ENCODE measurements at places on chromosomes 2 and 18.

GRCh38 chr2:21183726-21184125 lies 60.0 kb downstream of the TDRD15 start:
- no peak for DNase-seq

DNA sequence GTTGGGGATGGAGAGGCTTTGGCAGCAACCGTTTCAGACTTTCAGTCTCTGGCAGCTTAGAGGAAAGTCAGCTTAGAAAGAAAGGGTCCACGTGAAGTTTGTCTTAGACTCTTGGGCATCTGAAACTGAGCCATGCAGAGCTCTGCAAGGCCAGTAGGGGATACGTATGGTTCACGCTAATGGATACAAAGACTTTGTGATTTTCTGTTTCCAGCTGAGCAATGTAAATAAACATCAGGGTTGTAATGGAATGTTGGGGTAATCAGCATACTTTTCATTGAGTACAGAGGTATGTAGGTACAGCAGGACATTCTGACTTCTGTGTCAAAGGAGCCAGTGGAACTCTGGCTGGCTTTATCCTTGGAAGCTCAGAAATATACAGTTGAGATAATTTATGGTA lies 31.0 kb downstream of the RALB start:
- no peak for DNase-seq

- DNase-seq, result no peak
Observed at GRCh38 chr18:6751222-6751621, 21.7 kb downstream of the ARHGAP28 start.

- no peak for DNase-seq
Observed at GRCh38 chr18:45413180-45413836, 202.0 kb upstream of the SLC14A2 start.

DNA sequence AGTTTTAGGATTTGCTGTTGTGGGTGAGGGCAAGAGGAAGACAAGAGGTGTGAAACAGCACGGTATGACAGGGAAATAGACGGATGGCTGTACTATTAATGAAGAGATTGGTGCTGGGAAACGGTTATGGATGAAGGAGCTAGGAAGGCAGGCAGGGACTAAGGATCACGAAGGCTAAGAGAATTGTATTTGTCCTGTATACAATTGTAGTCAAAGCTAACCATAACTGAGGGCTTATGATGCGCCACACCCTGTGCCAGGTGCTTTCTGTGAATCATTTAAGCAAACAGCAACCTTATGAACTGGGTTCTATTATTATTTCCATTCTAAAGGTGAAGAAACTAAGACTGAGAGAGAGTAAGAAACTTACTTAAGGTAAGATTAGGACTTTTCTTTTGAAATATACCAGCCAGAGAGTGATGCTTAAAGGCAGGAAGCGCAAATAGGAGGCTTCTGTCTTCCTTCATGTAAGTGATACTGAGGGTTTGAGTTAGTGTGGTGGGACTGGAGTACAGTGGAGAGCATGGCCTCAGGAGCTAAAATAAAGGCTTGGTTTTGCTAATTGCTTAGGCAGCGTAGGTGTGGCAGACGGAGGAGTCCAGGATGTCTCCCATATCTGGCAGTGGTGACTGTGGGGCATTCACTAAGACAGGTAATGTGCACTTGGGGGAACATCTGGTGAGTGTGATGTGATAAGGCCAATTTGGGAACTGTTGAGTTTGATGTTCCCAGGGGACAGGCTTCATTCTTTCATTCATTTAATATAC lies 85.8 kb downstream of the PLEKHM3 start:
- no peak for DNase-seq

GRCh38 chr2:236597629-236598028 lies 28.0 kb downstream of the ACKR3 start:
- DNase-seq, result no peak

- no peak for DNase-seq
Observed at GRCh38 chr2:232942831-232943230, 70.2 kb downstream of the NGEF start.

- DNase-seq, result no peak
Observed at GRCh38 chr2:84102274-84102673, 356.8 kb downstream of the SUCLG1 start.

DNA sequence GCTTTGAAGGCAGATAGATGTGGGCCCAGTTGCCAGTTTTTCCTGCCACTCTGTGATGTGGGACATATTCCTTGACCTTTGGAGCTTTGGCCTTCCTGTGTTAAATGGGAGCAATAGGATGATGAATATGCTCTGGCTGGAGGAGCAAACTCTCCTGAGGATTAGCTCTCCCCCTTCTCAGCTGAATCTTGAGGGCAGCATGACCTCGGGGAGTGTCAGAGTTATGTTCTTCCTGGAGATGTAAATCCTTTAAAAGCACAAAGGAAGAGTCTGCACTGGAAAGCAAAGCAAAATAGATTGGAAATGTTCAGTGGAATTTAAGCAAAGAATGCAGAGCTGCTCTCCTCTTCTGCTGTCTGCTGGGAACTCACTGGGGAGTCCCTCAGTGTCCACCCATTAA lies 160.1 kb downstream of the ALK start:
- DNase-seq, result no peak

- DNase-seq, result no peak
Observed at GRCh38 chr2:203691149-203691548, 15.3 kb upstream of the CD28 start.

DNA sequence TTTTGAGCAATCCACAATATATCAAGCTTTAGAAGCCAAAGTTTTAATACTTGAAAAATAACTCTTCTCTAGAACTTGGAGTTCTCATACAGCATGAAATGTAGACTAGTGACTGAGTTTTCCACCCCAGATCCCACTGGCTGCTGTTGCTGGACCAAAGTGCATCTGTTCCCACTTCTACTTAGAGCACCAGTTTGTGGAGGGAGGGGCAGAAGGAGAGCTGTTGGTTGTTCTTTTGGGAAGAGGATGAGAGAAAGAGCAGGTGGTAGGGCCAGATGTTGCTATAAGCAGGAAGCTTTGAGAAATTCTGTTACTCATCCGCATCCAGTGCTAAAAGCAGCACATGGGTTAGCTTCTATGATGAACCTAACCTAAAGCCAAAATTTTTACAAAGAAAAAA lies 59.0 kb downstream of the MBD2 start:
- no peak for DNase-seq

GRCh38 chr2:133674433-133675331 lies 106.4 kb upstream of the NCKAP5 start:
- DNase-seq, result no peak

DNA sequence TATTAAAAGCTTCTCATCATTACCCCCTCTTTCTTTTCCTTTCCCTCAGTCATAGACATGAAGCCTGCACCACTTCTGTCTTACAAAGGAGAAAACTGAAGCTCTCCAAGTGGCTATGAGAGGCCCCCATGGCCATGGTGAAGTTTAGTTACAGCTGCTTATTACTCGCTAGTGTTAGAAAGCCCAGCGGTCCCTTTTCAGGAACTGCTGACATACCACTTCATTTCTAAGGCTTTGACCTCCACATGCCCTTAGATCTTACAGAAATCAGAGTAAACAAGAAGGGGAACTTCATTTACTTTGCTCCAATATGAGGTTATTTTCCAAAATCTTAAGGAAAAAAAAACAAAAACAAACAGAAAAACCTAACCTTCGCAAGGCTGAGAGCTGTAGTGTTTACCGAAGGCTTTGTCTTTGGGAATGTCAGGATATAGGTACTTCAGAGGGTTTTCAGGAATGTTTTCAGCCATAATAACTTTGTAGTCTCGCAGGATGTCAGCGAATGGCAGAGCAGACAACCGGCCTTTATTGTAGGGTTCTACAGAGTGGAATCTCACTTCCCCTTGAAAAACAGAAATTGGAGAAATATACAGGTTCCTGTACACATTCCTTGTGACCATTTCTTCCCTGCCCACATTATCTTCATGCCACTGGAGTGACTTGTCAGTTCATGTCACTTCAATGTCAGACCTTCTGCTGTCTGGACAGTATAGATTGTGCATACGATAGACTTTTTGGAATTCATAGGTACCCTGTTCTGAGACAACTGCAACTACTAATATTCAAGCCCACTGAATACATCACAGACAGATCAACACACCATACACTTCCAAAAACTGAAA lies 18.8 kb upstream of the STAT1 start:
- DNase-seq, result no peak

GRCh38 chr2:224405412-224405811 lies 3.5 kb upstream of the FAM124B start:
- DNase-seq, result no peak

GRCh38 chr2:172969609-172970008 lies 106.0 kb upstream of the MAP3K20 start:
- DNase-seq, result no peak

DNA sequence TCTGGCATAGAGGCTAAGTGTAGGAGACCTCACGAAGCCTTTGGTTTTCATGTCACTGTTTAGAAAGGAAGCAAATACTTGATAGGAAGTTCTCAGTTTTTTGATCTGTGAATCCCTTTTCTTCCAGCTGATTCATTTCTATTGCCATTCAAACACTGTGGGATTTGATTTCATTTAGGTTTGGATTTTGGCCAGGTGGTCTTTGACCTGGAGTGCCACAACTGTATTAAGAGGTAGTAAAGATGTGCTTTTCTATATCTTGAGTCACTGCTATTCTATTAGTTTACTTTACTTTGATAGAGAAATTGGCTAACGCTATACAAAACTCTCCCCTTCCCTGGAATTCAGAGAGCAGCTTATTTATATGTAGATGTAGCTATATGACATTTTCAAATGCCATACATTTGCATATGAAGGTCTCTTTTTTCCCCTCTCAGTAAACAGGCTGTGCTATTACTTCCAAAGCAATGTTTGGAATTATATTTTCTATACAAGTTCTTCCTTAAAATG lies 132.4 kb upstream of the CAVIN2 start:
- DNase-seq, result no peak

GRCh38 chr2:191252699-191253098 lies 7.5 kb downstream of the MYO1B start:
- no peak for DNase-seq

DNA sequence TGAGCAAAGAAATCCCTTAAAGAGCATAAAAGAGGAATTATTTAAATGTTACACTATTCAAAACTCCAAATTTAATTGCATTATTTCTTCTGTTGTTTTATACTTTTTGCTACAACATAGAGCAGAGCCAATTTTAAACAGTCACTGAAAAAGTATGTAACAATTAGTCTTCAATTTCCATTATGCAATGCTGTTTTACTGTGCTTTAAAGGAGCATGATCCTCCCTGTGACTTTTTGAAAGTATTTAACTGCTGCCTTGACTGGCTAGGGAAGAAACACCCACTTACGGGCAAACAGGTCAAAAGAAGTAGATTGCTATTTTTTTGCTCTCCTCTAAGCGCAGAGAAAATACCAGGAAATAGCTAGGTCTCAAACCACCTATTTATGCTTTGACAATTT lies 217.4 kb upstream of the GCFC2 start:
- no peak for DNase-seq

DNA sequence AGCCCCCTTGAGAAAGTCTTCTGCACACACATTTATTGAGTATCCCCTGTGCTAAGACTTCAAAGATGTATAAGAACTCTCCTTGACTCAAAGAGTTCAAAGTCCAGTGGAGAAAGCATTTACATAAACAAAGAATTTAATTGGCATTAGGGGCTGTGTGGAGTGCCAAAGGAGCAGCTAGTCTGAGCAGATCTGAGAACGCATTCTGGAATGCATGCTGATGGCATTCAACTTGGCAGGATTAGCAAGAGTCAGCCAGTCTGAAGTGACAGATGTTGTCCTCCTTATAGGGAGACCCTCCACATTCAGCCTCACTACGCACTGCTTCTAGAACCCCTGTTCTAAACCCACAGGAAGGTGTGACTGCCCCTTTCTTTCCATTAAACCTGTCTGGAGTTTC lies 191.5 kb downstream of the RAD51AP2 start:
- no peak for DNase-seq

- DNase-seq, result peak; percentile 16
Observed at GRCh38 chr2:53131416-53131815, 636.2 kb upstream of the CHAC2 start.

DNA sequence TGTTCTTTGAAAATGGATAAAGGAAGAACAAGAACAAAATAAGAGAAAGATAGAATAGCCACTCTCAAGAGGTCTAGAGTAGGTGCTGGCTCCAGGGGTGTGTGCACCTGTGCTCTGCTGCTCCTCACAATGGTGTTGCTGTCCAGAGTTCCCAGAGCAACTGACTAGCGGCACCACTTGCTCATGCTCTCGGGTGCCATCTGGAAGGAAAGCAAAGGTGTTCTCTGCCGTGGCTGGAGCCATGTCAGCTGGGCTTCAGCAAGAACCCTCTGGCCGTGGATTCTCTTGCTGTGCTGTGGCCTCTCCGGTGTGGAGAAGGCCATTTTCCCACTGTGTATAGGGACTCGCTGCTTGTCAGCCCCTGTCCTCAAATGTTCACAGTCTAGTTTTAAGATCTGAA lies 114.6 kb upstream of the TEX51 start:
- DNase-seq, result no peak

GRCh38 chr2:182404975-182405561 lies 21.8 kb downstream of the PDE1A start:
- no peak for DNase-seq

Data from T-helper 2 cell (primary cell).